ENCODE measurements at places on chromosomes 1 and 21.

DNA sequence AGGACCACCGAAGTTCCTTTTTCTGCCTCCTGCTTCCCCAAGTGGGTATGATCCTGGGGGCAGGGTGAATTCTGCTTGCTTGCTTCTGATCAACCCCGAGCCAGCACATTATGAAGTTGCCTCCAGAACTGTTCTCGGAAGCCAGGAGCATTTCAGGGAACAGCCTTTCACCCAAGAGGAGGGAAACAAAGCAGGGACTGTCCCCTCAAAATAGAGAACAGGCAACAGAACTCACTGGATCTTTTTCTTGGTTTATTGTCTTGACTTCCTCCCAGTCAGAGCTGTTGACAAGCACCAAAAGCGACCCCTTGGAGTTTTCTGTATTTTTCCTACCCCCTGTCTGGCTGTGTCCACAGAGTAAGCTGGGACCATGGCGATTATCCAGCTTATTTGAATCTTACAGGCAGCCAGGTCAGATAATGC is 258.3 kb upstream of the SGIP1 start:
- no peak for DNase-seq

DNA sequence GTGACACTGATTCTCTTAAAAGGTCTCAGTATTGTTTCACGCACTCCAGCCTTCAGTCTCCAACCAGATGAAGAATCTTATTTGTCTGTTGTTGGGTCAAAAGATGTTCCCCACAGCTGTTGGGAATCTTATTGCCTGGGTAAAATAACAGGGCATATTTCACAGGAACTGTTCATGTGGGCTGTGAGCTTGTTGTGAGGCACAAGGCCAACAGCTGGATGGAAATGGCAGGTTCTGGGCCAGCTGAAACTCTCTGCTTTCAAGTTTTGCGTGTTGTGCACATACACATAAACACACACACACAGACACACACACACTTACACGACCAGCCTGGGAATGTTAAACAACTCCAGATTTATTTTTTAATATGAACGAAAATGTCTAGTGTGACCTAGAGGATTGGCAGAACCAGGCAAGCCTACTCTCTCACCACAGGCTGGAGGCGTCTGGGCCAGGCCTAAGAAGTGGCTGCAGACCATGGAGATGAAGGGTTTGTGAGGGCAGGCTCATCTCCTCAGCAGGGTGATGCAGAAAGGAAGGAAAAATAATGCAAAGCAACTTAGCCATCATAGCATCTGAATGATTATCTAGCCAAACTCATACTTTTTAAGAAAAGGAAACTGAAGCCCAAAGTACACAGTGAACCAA is 357.0 kb downstream of the TTLL7 start:
- DNase-seq, result peak; percentile 20

GRCh38 chr21:28602546-28602945 is 390.1 kb downstream of the LTN1 start:
- no peak for DNase-seq

GRCh38 chr1:32966900-32967299 is 2.3 kb upstream of the RNF19B start:
- no peak for DNase-seq

Measured in fibroblast of skin of left quadriceps (primary cell).